Stimulated activated CD4-positive, alpha-beta T cell treated with anti-CD3 and anti-CD28 coated beads, Interleukin-2, amount 100 ng/mL, for 24 hours (primary cell): ENCODE measurements at places on chromosomes 1 and 21.

- no peak for DNase-seq
Observed at GRCh38 chr21:41147096-41147978, 20.6 kb upstream of the BACE2 start.

GRCh38 chr1:245116751-245117150 is 38.0 kb upstream of the KIF26B start:
- no peak for DNase-seq

GRCh38 chr1:61757950-61758349 is 15.7 kb downstream of the PATJ start:
- no peak for DNase-seq

DNA sequence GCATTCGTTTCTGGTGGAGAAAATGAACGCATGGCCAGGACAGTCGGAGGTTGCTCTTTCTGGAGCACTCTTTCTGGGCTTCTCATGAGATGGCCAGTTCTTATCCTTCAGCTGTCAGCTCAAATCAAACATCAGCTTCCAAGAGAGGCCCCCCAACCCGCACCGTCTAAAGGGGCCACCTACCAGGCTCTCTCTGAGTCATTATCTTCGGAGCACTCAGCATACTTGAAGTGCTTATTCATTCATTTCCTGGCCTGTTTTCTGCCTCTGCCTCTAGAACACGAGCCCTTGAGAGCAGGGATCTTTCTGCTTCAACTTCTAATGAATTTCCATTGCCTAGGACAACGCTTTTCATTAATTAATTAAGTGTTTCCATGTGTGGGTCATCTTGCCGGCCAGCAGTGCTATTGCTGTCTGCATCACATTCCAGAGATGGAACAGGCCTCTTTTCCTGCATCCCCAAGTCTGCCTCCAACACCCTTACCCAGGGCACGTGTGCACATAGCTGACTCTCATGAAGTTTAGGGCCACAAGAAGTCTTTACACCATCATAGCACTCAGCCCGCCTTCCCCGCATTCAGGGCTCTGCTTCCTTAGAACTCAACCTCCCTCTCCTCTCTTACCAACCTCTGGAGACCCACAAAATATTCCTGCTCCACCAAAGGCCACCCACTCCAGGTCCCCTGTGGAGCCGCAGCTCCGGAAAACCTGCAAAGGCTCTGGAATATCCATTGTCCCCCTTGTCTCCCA is 52.1 kb upstream of the LAPTM5 start:
- no peak for DNase-seq

GRCh38 chr1:232431326-232431725 is 198.6 kb downstream of the SIPA1L2 start:
- DNase-seq: no peak

DNA sequence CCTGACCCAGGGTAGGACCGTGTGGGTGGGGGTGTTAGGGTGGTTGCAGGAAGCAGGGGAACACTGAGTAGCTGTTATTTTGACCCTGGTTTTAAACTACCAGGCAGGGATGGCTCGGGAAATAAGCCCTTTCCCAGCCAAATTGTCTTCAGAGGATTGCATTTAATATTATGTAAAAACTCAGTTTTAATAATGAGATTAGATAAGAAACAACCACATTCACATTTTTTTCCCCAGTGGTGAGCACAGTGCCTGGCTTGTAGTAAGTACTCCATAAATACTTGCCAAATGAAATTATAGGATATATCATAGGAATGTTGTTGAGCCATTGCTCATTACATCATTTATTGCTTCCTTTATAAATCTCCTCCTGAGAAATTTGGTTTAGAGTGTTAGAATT is 3.1 kb upstream of the ACP6 start:
- no peak for DNase-seq

GRCh38 chr1:28449904-28450303 is 55.9 kb upstream of the RCC1 start:
- peak; percentile 11 for DNase-seq

GRCh38 chr1:150320667-150320978 is 710 bp upstream of the PRPF3 start:
- DNase-seq: no peak

DNA sequence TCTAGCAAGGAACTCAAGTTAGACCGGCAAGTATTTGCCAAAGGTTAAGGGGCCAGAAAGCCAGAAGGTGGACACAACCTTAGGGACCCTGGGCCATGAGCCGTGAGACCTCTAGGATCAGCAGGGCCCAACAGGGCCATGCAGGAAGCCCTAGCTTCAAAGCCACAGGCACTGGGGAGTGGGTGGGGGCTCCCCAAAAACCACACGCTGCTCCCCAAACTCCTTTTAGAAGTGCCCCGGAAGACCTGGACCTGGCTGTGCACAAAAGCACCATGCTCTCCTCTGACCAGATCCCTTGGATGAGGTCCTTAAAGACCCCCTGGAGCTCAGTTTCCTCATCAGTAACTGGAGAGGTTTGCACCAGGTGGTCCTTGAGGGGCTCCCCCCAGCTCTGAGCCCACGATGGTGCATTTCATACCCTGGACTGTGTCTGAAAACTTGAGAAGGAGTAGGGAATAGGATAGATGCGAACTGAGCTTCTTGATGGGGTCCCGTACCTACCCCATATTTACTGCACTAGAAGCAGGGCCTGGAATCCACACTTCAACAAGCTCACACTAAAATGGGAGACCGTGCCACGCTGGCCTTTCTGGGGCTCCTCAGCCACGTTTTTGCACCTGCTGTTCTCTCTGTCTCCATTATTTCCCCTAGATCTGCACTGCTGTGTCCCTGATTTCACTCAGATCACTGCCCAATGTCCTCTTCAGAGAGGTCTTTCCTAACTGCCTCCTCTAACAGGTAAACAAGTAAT is 40.6 kb upstream of the LBR start:
- DNase-seq: no peak
